ENCODE measurements at places on chromosomes 7 and 10.

- no peak for DNase-seq
Measured at GRCh38 chr7:50145801-50146338, 52.8 kb upstream of the ZPBP start.

DNA sequence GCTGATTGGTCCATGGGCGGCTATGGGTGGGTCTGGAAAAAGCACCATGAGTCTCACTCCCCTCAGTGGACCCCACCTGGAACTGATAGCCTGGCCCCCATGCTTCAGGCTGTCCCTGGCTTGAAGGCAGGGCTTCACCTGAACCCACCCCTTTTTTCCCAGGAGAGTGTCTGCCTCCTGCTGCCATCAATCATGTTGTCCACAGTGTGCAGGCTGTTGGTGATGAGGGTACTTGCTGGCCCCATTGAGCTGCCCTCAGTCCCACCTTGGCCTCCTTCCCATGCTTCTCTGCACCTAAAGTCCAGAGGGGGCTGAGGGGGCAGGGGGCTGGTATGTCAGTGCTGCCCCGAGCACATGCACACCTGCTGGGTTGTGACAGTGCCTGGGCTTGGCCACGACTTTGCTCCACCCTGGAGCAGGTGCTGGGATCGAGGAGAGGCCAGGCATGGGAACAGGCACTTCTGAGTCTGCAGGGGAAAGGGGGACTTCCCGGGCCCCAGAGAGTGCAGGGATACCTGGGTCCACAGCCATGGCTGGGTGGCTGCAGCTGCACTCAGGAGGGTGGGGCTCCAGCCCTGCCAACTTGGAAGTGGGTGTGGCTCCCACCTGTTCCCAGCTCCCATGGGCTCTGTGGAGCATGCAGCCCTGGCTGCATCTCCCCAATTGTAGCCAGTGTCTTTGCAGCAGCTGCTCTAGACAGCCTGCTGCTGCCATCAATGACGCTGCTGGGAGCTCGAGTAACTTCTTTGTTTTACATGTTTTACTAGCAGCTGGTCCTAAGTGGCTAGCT is 56.9 kb downstream of the ADK start:
- no peak for DNase-seq

DNA sequence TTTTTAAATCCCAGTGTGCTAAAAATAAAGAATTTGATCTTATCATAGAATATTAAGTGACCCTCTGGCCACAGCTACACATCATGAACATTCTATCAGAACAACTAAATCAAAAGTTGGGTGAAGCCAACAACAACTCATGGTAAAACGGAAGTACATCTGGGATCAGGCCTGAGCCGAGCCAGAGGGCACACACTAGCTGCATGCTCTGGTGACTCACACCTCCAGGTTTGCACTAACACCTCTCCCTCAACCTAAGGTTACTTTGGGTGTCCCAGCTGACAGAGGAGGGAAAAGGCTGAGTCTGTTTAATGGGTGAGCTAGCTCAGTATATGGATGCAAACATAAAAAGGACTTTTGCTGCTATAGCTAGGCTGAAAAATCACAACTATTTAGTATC is 281.6 kb downstream of the HGF start:
- no peak for DNase-seq

- no peak for DNase-seq
Measured at GRCh38 chr7:84982199-84982598, 204.7 kb downstream of the SEMA3D start.

GRCh38 chr10:37865957-37866803 is 8.8 kb upstream of the ZNF248 start:
- DNase-seq, result no peak

Measured in activated CD4-positive, CD25-positive, alpha-beta regulatory T cell treated with anti-CD3 and anti-CD28 coated beads, Interleukin-2, amount 50 U/mL, for 72 hours (primary cell).